Suppressor macrophage treated with lipopolysaccharide for 1 hour (primary cell): ENCODE measurements at places on chromosomes 16 and 17.

- peak; percentile 59 for DNase-seq
Observed at GRCh38 chr16:81505011-81505661, 60.5 kb downstream of the CMIP start.

DNA sequence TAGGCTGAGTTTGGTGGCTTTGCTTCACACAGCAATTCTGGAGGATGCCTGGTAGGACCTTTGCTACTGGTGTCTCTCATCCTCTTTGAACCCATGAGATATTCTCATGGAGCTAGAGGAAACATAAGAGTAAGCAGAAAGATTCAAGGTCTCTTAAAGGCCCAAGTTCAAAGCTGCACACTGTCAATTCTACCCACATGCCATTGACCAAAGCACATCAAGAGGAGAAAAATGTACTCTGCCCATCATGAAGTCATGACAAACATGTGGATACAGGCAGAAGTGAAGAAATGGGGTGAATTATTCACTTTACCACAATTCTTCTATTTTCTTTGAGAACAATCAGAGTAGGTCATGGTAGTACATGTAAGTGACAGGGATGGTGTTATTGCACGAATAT lies 13.1 kb downstream of the SKA2 start:
- no peak for DNase-seq

- DNase-seq: no peak
Observed at GRCh38 chr17:63531022-63531965, 8.1 kb downstream of the KCNH6 start.

GRCh38 chr17:35748341-35748841 lies 4.6 kb downstream of the GAS2L2 start:
- DNase-seq: no peak

- DNase-seq: no peak
Observed at GRCh38 chr17:80594431-80595269, 50.0 kb downstream of the RPTOR start.

GRCh38 chr17:32757963-32758362 lies 119.0 kb downstream of the MYO1D start:
- DNase-seq: no peak

DNA sequence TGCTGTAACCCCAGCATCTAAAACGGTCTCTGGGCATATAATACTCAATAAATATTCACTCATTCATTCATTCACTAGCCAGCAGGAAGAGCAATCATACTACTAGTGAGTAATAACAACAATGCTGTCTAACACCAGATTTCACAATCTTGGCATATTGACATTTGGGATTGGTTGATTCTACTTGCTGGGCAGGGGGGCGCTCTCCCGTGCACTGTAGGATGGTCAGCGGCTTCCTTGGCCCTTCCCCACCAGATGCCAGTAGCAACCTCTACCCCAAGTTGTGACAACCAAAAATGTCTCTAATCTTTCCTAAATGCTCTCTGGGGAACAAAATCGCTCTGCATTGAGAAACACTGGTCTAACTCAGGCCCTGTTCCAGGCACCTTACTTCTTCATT lies 20.7 kb downstream of the WFDC1 start:
- DNase-seq: no peak
